SK-N-SH (cell line): ENCODE measurements at places on chromosomes 3 and 15.
A peak's percentile ranks its signal among the peaks of the same experiment; 100 is the strongest.

- H3K36me3 ChIP-seq: peaks cover 21% of the 10 kb centered on the region
- peaks cover 14% of the 10 kb centered on the region for H3K4me1 ChIP-seq
- peak overlapping the region; percentile 100 for H3K4me3 ChIP-seq
- peak; percentile 9 for DNase-seq
Measured at GRCh38 chr3:88150371-88150770, 612 bp downstream of the C3orf38 start.

DNA sequence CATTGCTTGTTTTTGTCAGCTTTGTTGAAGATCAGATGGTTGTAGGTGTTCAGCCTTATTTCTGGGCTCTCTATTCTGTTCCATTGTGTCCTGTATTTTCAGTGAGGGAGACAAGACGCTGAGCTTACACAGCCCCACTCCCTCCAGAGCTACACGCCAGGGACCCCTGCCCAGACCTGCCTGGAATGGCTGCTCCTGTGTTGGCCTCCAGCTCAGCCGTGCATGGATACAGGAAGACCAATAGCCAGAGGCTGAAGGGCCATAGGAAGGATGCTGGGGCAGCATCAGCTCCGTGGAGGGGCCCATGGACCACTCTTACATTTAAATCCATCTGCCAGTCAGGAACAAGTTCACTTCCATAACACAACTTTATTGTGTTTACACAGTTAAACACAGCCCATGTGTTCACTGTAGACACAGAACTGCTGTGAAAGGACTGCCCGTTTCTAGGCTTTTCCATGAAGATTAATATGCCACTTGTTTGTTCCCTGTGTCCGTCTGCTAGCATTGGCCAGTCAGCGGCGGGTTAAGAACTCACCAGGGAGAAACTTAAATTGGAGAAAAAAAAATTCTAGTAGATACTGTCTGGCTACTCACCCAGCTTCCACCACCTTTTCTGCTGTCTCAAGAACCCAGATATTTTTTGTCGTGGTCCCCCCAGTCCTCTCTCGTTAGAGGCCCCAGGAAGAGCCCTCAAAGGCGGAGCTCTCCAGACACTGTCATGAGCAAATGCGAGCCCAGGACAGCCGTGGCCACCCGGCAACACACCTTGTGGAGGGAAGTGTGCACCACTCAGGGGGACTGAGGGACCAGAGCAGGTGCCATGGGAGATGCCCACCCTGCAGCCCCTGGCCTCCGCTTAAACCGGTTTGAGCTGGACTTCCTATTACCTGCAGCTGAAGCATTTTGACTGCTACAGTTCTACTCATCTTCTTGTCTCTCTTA, 142.3 kb upstream of the MEF2A start:
- no peak for DNase-seq
- no peaks in the 10 kb centered on the region for H3K36me3 ChIP-seq
- peaks cover 16% of the 10 kb centered on the region for H3K4me1 ChIP-seq
- no peak overlapping the region for H3K27ac ChIP-seq
- H3K4me3 ChIP-seq: no peak overlapping the region

DNA sequence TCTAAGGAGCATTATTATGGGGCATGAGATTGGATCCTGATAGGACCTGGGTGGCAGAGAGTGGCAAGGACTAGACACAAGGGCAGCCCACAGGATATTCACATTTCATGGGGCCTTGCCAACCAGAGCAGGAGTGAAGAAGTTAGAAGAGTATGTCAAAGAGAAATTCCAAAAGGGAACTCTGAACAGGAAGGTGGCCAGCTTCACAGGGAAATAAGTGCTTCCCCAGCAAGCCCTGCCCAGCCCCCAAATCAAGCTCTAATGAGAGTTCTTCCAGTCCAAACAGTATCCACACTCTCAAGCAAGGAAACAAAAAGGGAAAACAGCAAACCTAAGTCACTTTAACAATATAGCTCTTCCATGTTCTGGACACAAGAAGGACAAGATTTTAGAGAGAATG, 130.2 kb upstream of the COL8A1 start:
- H3K4me1 ChIP-seq: no peaks in the 10 kb centered on the region; the same call in 1 of the 2 replicates
- H3K27ac ChIP-seq: no peak overlapping the region
- H3K4me3 ChIP-seq: no peak overlapping the region
- DNase-seq: no peak

DNA sequence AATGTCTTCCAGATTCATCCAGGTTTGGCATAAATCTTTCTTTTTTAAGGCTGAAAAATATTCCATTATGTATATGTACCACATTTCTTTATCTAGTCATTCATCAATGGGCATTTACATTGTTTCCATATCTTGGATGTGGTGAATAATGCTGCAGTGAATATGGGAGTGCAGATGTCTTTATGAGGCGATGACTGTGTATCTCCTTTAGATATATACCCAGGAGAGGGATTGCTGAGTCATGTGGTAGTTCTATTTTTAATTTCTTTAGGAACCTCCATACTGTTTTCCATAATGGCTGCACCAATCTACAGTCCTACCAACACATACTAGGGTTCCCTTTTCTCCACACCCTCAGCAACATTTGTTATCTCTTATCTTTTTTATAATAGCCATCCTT, 96.3 kb downstream of the LRRC28 start:
- no peak overlapping the region for H3K4me3 ChIP-seq
- peaks cover 5% of the 10 kb centered on the region for H3K36me3 ChIP-seq

- H3K36me3 ChIP-seq: no peaks in the 10 kb centered on the region
- H3K27ac ChIP-seq: no peak overlapping the region
- no peak for DNase-seq
- no peaks in the 10 kb centered on the region for H3K27me3 ChIP-seq
- H3K4me1 ChIP-seq: no peaks in the 10 kb centered on the region
- no peak overlapping the region for H3K4me3 ChIP-seq
Measured at GRCh38 chr3:135650309-135650708, 315.2 kb upstream of the PPP2R3A start.

DNA sequence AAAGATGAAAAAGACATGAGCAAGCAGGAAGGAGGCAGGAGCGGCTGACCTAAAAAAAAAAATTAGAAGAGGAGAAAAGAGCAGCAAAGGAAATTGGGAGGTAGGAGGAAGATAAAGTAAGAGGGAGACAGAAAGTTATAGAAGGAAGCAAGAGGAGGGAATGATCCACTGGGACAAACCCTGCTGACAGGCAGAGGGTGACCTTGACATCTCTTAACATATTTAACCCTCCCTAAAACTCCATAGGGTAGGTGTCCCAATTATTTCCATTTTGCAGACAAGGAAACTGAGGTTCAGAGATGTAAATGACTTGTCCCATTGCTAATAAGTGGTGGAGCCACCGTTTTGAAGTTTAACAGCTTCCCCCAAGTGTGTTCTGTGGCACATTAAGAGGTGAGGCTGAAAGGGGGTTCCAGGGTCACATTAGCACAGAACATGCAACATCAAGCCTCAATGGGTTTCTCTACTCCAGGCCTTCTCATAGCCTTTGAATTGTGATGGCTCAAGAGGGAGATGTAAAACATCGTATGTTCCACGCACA, 37.4 kb upstream of the PRICKLE2 start:
- no peaks in the 10 kb centered on the region for H3K27me3 ChIP-seq
- H3K4me1 ChIP-seq: peaks cover 19% of the 10 kb centered on the region
- DNase-seq: no peak
- no peak overlapping the region for H3K4me3 ChIP-seq
- no peak overlapping the region for H3K27ac ChIP-seq

GRCh38 chr3:27360113-27361078, 8.8 kb downstream of the NEK10 start:
- no peaks in the 10 kb centered on the region for H3K27me3 ChIP-seq
- H3K27ac ChIP-seq: no peak overlapping the region
- no peak overlapping the region for H3K4me3 ChIP-seq

DNA sequence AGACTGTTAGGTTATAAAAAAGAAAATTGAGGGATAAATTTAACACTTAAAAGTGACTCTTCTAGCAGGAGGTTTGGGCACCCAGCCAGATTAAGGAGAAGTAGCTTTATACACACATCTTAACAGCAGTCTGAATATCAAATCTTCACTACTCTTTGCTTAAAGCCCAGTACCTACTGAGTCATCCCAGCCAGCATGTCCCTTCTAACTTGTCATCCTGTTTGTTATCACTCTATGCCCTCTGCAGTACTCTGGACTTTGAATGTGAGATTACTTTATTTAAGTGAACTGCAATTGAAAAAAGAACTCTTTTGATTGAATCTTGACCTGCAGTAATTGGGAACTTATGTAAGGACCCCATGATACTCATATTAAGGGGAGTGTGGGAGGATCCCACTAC, 77.6 kb downstream of the FHIT start:
- H3K4me3 ChIP-seq: no peak overlapping the region
- H3K27ac ChIP-seq: no peak overlapping the region
- no peaks in the 10 kb centered on the region for H3K4me1 ChIP-seq
- no peaks in the 10 kb centered on the region for H3K36me3 ChIP-seq
- no peak for DNase-seq

- H3K36me3 ChIP-seq: no peaks in the 10 kb centered on the region
- H3K27me3 ChIP-seq: peaks cover 8% of the 10 kb centered on the region; the same call in 1 of the 2 replicates
- no peak overlapping the region for H3K27ac ChIP-seq
Measured at GRCh38 chr3:143103652-143104051, 15.9 kb upstream of the CHST2 start.

GRCh38 chr15:70271422-70272088, 173.8 kb upstream of the TLE3 start:
- H3K27ac ChIP-seq: peak overlapping the region; percentile 54
- no peak overlapping the region for H3K4me3 ChIP-seq
- peaks cover 15% of the 10 kb centered on the region; the same call in 1 of the 2 replicates for H3K4me1 ChIP-seq
- no peaks in the 10 kb centered on the region for H3K36me3 ChIP-seq
- no peak for DNase-seq
- no peaks in the 10 kb centered on the region for H3K27me3 ChIP-seq

- H3K27ac ChIP-seq: no peak overlapping the region
- no peaks in the 10 kb centered on the region for H3K36me3 ChIP-seq
- no peak for DNase-seq
- H3K27me3 ChIP-seq: no peaks in the 10 kb centered on the region
- peaks cover 7% of the 10 kb centered on the region; the same call in 1 of the 2 replicates for H3K4me1 ChIP-seq
Measured at GRCh38 chr3:186425788-186426730, 64.0 kb upstream of the DGKG start.

GRCh38 chr3:7663771-7664170, 802.9 kb downstream of the GRM7 start:
- DNase-seq: no peak
- no peaks in the 10 kb centered on the region for H3K4me1 ChIP-seq
- no peak overlapping the region for H3K27ac ChIP-seq
- no peaks in the 10 kb centered on the region for H3K36me3 ChIP-seq
- no peaks in the 10 kb centered on the region for H3K27me3 ChIP-seq

GRCh38 chr3:16088496-16088895, 86.0 kb upstream of the GALNT15 start:
- peak overlapping the region; percentile 80; the same call in 1 of the 2 replicates for H3K27ac ChIP-seq
- H3K4me3 ChIP-seq: no peak overlapping the region
- DNase-seq: no peak
- H3K36me3 ChIP-seq: no peaks in the 10 kb centered on the region

- H3K36me3 ChIP-seq: no peaks in the 10 kb centered on the region
- no peak overlapping the region for H3K27ac ChIP-seq
- H3K4me1 ChIP-seq: peaks cover 9% of the 10 kb centered on the region; the same call in 1 of the 2 replicates
- no peaks in the 10 kb centered on the region for H3K27me3 ChIP-seq
- no peak for DNase-seq
Measured at GRCh38 chr3:139322346-139322745, 21.5 kb upstream of the MRPS22 start.

- H3K36me3 ChIP-seq: no peaks in the 10 kb centered on the region
- no peaks in the 10 kb centered on the region for H3K27me3 ChIP-seq
- peak; percentile 98 for DNase-seq
- H3K27ac ChIP-seq: peak within 1 kb of the TSS; percentile 28; the same call in 1 of the 2 replicates
- peak within 1 kb of the TSS; percentile 80 for H3K4me3 ChIP-seq
Measured at GRCh38 chr3:184261270-184261853, at the start of gene CAMK2N2. TSS of gene CAMK2N2 (minus strand) at chr3:184261553. CDS start at chr3:184261285, 268 bp downstream.

GRCh38 chr3:30440880-30441279, 165.5 kb upstream of the TGFBR2 start:
- no peak for DNase-seq
- H3K36me3 ChIP-seq: no peaks in the 10 kb centered on the region
- H3K27me3 ChIP-seq: no peaks in the 10 kb centered on the region
- H3K27ac ChIP-seq: no peak overlapping the region

- H3K4me1 ChIP-seq: peaks cover 13% of the 10 kb centered on the region; the same call in 1 of the 2 replicates
- no peak overlapping the region for H3K27ac ChIP-seq
Measured at GRCh38 chr3:129252748-129253147, 3.3 kb downstream of the COPG1 start.

- no peak for DNase-seq
- no peaks in the 10 kb centered on the region for H3K27me3 ChIP-seq
- no peaks in the 10 kb centered on the region; the same call in 1 of the 2 replicates for H3K4me1 ChIP-seq
Measured at GRCh38 chr15:58678683-58679082, 70.8 kb downstream of the ADAM10 start.

- peaks cover 19% of the 10 kb centered on the region; the same call in 1 of the 2 replicates for H3K4me1 ChIP-seq
- H3K4me3 ChIP-seq: no peak overlapping the region
- peaks cover 4% of the 10 kb centered on the region for H3K27me3 ChIP-seq
- no peak overlapping the region for H3K27ac ChIP-seq
Measured at GRCh38 chr3:72319194-72320094, 528.8 kb downstream of the SHQ1 start.

DNA sequence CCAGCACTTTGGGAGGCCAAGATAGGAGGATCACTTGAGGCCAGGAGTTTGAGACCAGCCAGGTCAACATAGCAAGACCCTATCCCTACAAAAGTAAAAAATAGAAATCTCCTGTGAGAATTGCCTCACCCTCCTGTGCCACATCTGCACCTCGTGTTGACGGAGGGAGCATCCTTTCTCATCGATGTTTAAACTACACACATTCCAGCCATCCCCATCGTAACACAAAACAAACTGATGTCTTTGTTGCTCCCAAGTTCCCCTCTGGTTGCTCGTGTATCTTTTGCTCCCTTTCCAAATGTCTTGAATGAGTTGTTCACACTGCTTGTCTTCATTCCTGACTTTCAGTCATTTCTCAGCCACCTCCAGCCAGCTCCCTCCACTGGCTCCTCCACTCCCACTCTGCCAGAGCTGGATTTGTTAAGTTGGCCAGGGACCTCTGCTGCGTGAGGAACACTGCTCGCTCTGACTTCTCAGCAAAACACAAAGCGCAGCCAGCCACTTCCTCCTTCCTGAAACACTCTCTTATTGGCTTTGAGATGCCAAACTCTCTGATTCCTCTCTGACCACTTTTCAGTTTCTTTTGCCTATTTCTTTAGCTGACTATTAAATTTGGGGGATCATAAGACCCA, 53.6 kb upstream of the ATP13A3 start:
- peaks cover 7% of the 10 kb centered on the region; the same call in 1 of the 2 replicates for H3K4me1 ChIP-seq
- no peaks in the 10 kb centered on the region for H3K36me3 ChIP-seq
- no peak for DNase-seq
- no peak overlapping the region for H3K27ac ChIP-seq
- no peak overlapping the region for H3K4me3 ChIP-seq

DNA sequence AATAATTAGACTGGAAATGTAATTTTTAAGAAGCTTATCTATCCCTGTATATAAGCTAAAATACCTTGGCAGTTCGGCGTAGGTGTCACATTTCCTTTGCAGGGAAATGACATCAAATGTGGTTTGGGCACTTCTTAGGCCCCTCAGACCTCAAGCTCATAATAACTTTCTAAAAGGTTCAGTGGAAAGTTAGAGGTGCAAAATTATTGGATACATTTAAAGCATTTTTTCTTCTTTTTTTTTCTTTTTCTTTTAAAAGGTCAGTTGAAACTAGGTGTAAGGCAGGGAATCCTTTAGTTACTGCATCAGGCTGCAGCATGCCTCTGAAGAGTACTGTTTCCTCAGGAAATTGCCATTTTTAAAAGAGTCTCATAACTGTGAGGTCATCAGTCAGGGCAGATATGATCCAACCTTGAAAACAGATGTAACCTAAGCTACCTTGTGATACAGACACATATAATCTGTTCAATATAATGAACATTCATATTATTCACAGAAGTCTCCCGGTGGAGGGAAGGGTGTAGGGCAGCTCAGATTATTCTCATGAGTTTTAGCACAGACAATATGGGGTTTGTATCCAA, 4.8 kb downstream of the SACM1L start:
- peaks cover 11% of the 10 kb centered on the region for H3K36me3 ChIP-seq
- peak; percentile 34 for DNase-seq
- H3K27ac ChIP-seq: no peak overlapping the region; the same call in 1 of the 2 replicates
- peaks cover 14% of the 10 kb centered on the region for H3K4me1 ChIP-seq
- no peaks in the 10 kb centered on the region for H3K27me3 ChIP-seq
- no peak overlapping the region for H3K4me3 ChIP-seq
